HT1080 (cell line): ENCODE measurements at places on chromosomes 12 and 14. TPM values are rescaled to one million over a fixed set of nuclear protein-coding genes. Genes with fewer than 3 reads are reported as not detected.

- DNase-seq, result no peak
Observed at GRCh38 chr12:13062669-13063068, 18.5 kb downstream of the FAM234B start.

GRCh38 chr12:84128117-84128991, 784.2 kb downstream of the SLC6A15 start:
- DNase-seq, result no peak

- no peak for DNase-seq
Observed at GRCh38 chr12:24895612-24896011, 53.3 kb downstream of the BCAT1 start.

DNA sequence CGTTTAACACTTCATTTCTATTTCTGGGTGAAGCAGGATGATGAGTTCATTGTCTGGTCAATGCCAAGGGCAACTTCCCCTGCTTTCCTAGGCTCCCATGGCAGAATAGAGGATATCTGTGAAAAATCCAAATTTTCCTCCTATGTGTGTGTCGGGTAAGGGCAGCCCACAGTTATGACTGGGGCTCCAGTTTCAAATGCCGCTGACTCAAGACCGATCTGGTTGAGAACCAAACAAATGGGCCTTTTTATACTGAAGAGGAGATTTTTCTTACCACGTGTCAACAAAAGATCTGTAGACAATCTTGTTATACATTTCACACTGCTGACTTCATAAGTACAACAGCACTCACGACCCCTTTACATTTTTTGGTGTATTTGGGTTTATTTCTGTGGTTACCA, 120.8 kb downstream of the CHST11 start:
- DNase-seq, result peak; percentile 86

- no peak for DNase-seq
Observed at GRCh38 chr12:6221146-6221545, 20.9 kb downstream of the CD9 start.

GRCh38 chr12:130672089-130672820, 43.8 kb downstream of the RIMBP2 start:
- DNase-seq, result no peak

GRCh38 chr12:85821206-85821605, 15.0 kb downstream of the RASSF9 start:
- no peak for DNase-seq

GRCh38 chr12:47977046-47977771, 13.8 kb downstream of the TMEM106C start:
- no peak for DNase-seq

- DNase-seq, result no peak
Observed at GRCh38 chr12:4701395-4702190, 18.6 kb upstream of the GALNT8 start.

Gene YBX3
- 135 and 190 TPM in 2 replicates for total RNA-seq

Gene FLVCR2
- total RNA-seq, result 0.67 and 0.85 TPM in 2 replicates

Gene ARID4A
- 1.7 and 5.0 TPM in 2 replicates for total RNA-seq

Gene SMIM41
- not detected in 2 replicates for total RNA-seq

Gene KIF26A
- total RNA-seq, result 0.90 and 1.4 TPM in 2 replicates

Gene OTX2
- total RNA-seq, result not detected in 2 replicates
